ENCODE measurements at places on chromosomes 6 and 20.

- DNase-seq: no peak
These were observed 432.6 kb downstream of the MMUT start for GRCh38 chr6:49030251-49031020.

- no peak for DNase-seq
These were observed 31.5 kb upstream of the TGM2 start for GRCh38 chr20:38196592-38196991.

- DNase-seq: no peak
These were observed 253.6 kb downstream of the ANKRD60 start for GRCh38 chr20:57974863-57975262.

- DNase-seq: no peak
These were observed 24.5 kb downstream of the SRSF3 start for GRCh38 chr6:36618366-36619355.

- no peak for DNase-seq
These were observed 343.0 kb downstream of the CDKAL1 start for GRCh38 chr6:20877008-20877937.

DNA sequence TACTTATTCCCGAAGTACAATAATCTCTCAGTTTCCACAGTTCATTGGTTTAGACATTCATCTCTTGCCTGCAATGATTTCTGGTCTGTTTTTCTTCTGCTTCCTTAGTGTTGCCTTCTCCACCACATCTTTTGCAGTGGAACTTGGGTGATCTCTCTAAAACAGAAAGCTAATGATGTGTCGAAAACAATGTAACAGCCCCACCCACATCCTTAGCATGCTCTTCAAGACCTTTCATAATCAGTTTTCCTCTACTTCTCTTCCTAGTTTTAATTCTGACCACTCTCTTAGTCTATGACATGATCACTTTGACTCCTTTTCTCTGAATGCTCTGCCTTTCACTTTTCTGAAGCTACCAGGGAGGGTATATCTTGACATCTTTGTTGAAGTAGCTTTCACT, 1007.9 kb upstream of the CITED2 start:
- DNase-seq: no peak

DNA sequence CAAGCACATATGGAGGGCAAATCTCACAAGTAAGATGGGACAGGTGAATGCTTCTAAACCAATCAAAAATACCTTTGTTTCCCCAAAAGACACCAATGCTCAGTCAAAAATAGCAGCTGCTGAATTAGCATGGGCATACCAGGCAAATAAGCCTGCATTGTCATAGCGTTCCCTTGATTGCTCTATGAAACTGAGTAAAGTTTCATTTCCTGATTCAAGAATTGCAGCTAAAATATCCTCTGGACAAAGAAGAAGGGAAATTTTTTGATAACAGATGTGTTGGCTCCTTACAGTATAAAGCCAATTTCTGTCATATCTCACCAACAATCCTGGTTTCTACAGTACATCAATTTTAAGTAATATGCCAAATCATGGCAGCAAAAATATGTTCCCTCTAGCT, 3.3 kb upstream of the TMEM14A start:
- DNase-seq: no peak

- no peak for DNase-seq
These were observed 3.2 kb downstream of the GFOD1 start for GRCh38 chr6:13484138-13484708.

- no peak for DNase-seq
These were observed 90.5 kb downstream of the GPX5 start for GRCh38 chr6:28615955-28616747.

DNA sequence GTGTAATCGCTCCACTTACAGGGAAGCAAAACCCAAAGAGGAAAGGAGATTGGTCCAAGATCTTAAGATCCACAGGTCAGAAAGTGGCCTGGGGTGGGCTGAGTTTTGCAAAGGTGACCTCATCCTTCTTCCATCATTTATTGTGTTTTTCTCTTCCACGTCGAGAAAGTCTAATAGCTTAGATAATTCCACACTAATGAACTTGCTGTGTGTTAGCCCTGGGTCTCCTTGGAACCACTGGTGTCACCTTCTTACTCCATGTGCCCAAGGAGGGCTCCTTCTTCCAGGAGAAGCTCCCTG, 1.7 kb downstream of the SLC13A3 start:
- DNase-seq: no peak

GRCh38 chr20:53530440-53530839, 63.2 kb downstream of the ZNF217 start:
- DNase-seq: no peak

DNA sequence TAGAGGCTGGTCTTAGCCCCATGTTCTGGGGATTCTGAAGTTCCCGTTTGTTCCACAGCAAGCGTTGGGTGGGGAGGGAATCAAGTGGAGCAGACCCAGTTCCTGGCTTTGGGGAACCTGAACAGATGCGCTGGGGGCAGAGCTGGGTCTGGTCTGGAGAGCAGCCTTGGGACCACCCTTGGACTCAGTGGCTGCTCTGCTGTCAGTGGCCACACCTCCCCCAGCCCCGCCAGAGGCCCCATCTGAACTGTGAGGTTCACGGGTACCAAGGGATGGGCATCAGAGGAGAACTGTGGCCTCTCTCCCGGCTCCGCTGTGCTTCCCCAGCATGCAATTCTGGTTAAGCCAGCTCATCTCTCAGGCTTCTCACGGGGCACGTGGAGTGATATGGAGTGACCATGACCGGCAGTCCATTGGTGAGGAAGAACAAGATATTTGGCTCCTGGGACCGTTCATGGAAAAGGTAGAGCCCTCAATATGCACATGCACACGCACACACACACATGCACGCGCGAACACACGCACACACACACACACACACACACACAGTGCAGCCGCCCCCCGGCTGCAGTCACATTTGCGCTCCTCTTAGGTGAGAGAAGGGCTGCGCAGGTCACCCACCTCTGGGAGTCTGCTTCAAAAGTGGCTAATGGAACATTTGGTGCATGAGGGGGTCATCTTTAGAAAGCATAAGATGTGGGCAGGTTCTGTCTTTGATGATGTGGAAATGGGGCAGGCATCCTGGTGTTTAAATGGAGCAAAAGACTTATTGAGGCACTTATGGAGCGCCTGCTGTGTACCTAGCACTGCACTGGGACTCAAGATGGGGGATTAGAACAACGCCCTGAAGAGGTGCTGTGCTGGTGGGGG, 6.0 kb downstream of the DLGAP4 start:
- DNase-seq: no peak

DNA sequence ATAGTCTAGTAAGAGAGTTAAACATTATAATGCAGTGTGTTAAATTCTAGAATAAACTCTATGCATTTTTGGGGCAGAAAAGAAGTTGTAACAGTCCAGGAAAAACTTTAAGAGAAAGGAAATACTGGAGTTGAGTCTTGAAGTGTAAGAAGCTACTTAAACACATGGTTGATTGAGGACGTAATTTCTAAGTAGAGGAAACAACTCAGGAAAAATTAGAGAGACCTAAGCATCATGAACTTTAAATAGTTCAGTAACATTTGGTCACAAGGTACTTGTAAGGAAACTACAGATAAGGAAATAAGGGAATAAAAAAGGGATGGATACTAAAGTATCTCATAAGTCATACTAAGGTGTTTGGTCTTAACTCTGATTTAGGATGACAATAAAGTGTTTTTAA, 4.7 kb upstream of the TRDN start:
- DNase-seq: no peak

DNA sequence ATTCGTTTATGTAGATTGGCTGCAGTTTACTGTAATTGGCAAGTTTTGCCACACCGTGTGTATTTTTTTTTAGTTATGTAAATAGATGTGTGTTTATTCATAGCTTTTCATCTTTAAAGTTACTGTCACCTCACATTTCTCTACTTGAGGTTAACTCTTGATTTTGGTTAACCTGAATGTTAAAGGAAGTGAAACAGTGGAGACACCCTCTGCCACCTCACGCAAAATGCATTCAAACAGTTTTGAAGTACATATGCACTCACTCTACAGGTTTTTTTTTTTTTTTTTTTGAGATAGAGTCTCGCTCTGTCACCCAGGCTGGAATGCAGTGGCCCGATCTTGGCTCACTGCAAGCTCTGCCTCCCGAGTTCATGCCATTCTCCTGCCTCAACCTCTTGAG, 17.7 kb downstream of the OR2A4 start:
- peak; percentile 22 for DNase-seq

DNA sequence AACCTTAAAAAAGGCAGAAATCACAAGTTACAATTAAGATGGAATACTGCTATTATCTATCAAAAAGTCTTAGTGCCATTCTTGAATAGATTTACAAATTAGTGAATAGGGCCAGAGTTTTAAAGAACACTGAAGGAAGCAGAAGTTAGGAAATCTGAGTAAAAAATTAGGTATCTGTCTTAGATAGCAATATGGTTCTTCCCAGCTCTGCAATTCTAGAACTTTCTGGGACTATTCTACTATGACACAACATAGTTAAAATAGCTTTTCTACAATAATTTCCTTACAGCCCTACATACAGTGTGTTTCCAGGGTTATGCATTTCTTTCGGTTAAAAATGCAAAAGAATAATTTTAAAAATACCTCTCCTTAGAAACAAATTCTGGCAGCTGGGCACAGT, 18.2 kb downstream of the IFNGR1 start:
- DNase-seq: no peak

- peak; percentile 31 for DNase-seq
These were observed 546.6 kb downstream of the CD83 start for GRCh38 chr6:14664112-14664601.

DNA sequence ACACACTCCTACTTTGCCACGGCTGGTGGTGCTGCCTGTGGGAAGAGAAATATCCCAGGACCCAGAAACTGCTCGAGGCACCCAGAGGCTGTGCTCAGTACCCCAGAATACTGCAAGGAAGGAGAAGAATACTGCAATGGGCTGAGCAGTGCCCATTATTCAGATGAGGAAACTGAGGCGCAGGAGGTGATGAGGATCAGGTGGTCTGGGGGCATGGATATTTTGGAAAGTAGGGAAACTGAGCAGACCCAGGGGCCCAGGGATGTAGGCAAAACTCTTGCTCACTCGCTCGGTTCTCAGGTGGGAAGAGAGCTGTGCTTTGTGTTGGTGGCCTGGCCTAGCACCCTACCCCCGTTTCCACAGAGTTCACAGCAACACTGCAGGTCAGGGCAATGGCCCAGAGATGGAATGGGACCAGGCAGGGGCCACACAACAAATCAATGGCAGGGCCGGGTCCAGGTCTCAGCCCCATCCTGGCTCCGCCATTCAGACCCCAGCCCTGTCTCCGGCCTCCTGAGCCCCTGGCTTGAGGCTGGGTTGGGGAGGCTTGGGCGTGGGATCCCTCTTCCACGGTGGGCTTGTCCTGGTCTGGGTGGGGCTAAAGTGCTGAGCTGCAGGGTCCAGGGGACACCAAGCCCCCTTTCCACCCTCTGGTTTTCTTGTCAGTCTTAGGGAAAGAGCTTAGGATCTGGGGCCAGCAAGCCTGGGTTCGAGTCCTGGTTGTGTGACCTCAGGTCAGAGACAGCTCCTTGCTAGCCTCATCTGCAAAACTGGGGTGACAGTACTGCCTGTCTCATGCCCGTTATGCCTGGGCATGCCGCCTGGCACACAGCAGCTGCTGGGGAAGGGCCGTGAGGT, 33.9 kb downstream of the SUN5 start:
- DNase-seq: peak; percentile 8

GRCh38 chr20:37225146-37225545, 36.5 kb downstream of the GHRH start:
- DNase-seq: no peak

Measured in activated T-helper 2 cell treated with anti-CD3 and anti-CD28 coated beads, Interferon-gamma antibody, Interleukin-2, Interleukin-4, amounts not matched to agents 10 μg/mL and 5 μg/mL and 100 μg/mL, durations not matched to agents 14 hours and 24 hours and 36 hours (primary cell).